CD14-positive monocyte (primary cell): ENCODE measurements at places on chromosomes 2 and 18. TPM values are rescaled to one million over a fixed set of nuclear protein-coding genes. Genes with fewer than 3 reads are reported as not detected.

Gene RGPD4
- polyA plus RNA-seq = not detected in 2 replicates

Gene COLEC11
- not detected in 2 replicates for polyA plus RNA-seq

Gene LRPPRC
- 5.4 and 15.5 TPM in 2 replicates for polyA plus RNA-seq

Gene ZNF512
- polyA plus RNA-seq = 6.7 TPM

Gene TMEM37
- not detected for polyA plus RNA-seq

Gene VIT
- polyA plus RNA-seq = not detected in 2 replicates

Gene GPR35
- 32.3 and 37.8 TPM in 2 replicates for polyA plus RNA-seq

Gene HOXD9
- not detected for polyA plus RNA-seq

Gene CCBE1
- not detected for polyA plus RNA-seq

Gene TUBA4A
- polyA plus RNA-seq = 72.7 TPM

Gene ERMN
- 0.61 and 3.9 TPM in 2 replicates for polyA plus RNA-seq

Gene ASXL2
- 3.4 and 7.1 TPM in 2 replicates for polyA plus RNA-seq

DNA sequence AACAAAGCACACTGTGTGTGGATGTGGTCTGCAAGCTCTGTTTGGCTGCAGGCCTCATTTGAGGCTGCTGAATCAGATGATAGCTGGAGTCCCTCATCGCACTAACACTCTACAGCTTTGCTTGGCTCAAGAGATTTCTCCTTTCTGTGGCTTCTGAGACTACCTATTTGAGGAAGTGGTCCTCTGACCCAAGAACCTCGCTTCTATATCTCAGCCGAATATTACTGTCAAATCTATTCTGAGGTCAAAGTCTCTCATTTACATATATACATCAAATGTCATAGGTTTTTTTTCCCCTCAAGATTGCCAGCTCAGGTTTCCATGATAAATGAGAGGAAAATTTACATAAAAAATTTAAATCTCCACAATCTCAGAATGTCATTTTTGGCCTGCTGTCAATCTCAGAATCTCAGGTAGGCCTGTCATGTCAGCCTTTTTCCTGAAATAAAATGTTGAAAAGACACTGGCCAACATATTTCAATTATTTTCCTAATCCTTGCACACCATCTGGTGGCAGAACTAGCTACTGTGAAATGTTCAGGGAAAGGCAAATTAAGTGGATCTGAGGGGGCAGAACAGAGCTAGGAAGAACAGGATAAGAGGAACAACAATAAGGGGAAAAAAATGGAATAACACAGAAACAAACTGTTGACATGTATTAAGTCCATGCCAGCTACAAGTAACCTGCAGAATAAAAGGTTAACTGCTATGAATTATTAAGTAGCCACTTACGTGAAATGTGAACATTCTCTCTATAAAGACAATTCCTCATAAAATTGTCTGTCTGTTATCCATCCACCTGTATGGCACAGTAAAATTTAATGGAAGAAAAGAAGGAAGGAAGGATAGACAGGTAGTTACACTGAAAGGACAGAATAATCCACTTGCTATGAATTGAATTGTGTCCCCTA is 39.3 kb downstream of the AP1S3 start:
- H3K4me1 ChIP-seq = no peaks in the 10 kb centered on the region
- H3K36me3 ChIP-seq = no peaks in the 10 kb centered on the region
- no peaks in the 10 kb centered on the region for H3K27me3 ChIP-seq
- H3K4me3 ChIP-seq = no peak overlapping the region
- H3K27ac ChIP-seq = no peak overlapping the region
- DNase-seq = peak; percentile 32

- H3K27me3 ChIP-seq = no peaks in the 10 kb centered on the region
- DNase-seq = no peak
- no peak overlapping the region for H3K4me3 ChIP-seq
- H3K4me1 ChIP-seq = no peaks in the 10 kb centered on the region
These were observed 75.3 kb downstream of the CABYR start for GRCh38 chr18:24214144-24214543.

- no peaks in the 10 kb centered on the region for H3K4me1 ChIP-seq
- H3K27me3 ChIP-seq = peaks cover 49% of the 10 kb centered on the region
- no peak overlapping the region for H3K4me3 ChIP-seq
- no peaks in the 10 kb centered on the region for H3K36me3 ChIP-seq
- no peak overlapping the region for H3K27ac ChIP-seq
- no peak for DNase-seq
These were observed 312.0 kb downstream of the CELF4 start for GRCh38 chr18:37253394-37254235.

DNA sequence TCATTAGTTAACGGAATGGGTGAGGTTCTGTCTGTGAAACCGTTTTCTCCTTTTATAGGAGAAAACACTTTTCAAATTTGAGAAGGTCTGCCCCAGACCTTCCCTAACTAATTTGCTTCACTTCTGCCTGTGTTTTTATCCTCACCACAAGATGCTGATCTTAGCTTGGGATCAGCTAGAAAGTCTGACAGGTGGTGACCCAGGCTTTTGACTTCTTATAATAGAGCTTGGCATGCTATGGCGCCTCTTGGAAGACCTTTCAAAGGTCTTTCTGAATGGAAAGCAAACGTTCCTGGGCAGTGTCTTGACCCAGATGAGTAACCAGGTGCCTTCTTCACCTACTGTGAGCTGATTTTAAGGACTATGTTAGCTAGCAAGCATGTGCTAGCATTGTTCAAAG is 91.4 kb downstream of the LYPD6 start:
- DNase-seq = no peak
- H3K4me1 ChIP-seq = no peaks in the 10 kb centered on the region
- no peaks in the 10 kb centered on the region for H3K36me3 ChIP-seq
- no peaks in the 10 kb centered on the region for H3K27me3 ChIP-seq
- H3K27ac ChIP-seq = no peak overlapping the region

DNA sequence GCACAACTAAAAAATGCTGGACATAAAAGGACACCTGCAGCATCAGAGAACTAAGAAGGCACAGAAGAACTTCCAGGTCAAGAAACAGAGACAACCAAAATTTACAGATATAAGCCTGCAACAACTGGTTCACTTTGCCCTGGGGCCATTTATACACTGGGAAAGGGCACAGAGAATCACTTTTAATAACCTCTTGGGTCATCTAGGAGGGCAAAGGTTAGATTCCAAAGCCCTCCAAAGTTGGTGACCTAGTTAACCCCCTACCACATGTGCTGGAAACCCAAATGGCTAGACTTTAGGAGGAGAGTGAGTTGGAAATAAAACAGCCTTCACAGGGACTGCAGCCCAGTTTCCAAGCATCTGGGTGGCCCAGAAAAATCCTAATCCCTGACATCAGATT is 3.3 kb downstream of the RNU4ATAC start:
- no peaks in the 10 kb centered on the region for H3K36me3 ChIP-seq
- H3K27me3 ChIP-seq = no peaks in the 10 kb centered on the region
- DNase-seq = no peak
- H3K4me1 ChIP-seq = peaks cover 30% of the 10 kb centered on the region
- H3K27ac ChIP-seq = no peak overlapping the region
- no peak overlapping the region for H3K4me3 ChIP-seq

- peaks cover 23% of the 10 kb centered on the region for H3K4me1 ChIP-seq
- H3K27ac ChIP-seq = peak overlapping the region; percentile 86
- H3K36me3 ChIP-seq = peaks cover 36% of the 10 kb centered on the region
- H3K27me3 ChIP-seq = no peaks in the 10 kb centered on the region
- H3K4me3 ChIP-seq = peak overlapping the region; percentile 96
- DNase-seq = no peak
These were observed 815 bp downstream of the CEBPZ start for GRCh38 chr2:37230581-37230980.

DNA sequence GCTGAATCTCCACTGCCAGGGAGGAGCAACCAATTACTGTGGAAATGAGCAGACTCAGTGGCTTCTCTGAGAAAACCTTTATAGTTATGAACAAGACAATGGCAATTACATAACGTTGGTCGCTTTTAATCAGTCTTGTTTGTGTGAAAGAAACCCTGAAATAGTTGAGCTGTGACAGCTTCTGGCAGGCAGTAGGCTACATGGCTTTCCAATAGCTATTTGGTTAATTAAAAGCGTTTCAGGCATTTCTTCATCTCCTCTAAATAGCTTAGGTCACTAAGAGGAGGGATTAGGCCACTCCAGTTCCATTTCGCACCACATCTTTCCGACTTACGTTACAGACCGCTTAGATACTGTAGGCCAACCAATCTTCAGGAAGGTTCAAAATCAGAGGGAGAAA is 794.4 kb upstream of the ID2 start:
- H3K4me1 ChIP-seq = peaks cover 6% of the 10 kb centered on the region
- H3K4me3 ChIP-seq = no peak overlapping the region
- H3K36me3 ChIP-seq = no peaks in the 10 kb centered on the region
- DNase-seq = no peak

GRCh38 chr2:112693596-112693995 is 27.2 kb upstream of the NT5DC4 start:
- no peaks in the 10 kb centered on the region for H3K27me3 ChIP-seq
- no peak overlapping the region for H3K4me3 ChIP-seq
- H3K36me3 ChIP-seq = no peaks in the 10 kb centered on the region
